ENCODE measurements at places on chromosomes 7 and 10. TPM values are rescaled to one million over a fixed set of nuclear protein-coding genes. Genes with fewer than 3 reads are reported as not detected.

Gene ZNF735
- not detected for total RNA-seq

Gene GJD4
- not detected for total RNA-seq

Gene CNPY1
- not detected for total RNA-seq

Gene CD36
- 10.0 TPM for total RNA-seq

Gene CDNF
- 2.1 TPM for total RNA-seq

Gene CPVL
- total RNA-seq: 133 TPM

Gene MMRN2
- total RNA-seq: 65.9 TPM

Gene COL28A1
- 5.8 TPM for total RNA-seq

Gene PRSS1
- not detected for total RNA-seq

Gene FOXI2
- total RNA-seq: 1.1 TPM

Gene ZNF37A
- total RNA-seq: 18.8 TPM

Gene PROSER2
- 48.2 TPM for total RNA-seq

DNA sequence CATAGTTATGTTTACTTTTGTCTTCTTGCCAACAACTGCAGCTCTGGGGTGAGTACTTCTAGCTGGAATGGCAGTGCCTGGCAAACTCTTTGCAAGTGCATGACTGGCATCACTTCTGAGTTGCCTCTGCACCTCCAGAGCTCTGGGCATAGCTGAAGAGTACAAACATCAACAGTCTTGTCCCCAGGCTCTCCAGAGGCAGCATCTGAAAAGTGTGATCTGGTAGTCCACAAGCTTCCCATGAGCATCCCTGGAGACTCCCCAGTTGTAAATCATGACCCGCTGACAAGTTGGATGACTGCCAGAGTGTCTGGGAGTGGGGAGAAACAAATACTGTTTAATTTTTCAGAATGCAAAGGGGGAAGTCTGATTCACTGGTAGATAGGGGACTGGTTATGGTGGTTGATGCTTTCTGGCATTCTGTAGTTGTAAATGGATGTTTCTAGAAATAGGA lies 138.9 kb upstream of the CDK13 start:
- H3K4me1 ChIP-seq: no peaks in the 10 kb centered on the region
- H3K4me3 ChIP-seq: no peak overlapping the region
- no peaks in the 10 kb centered on the region for H3K36me3 ChIP-seq
- peak; percentile 84 for DNase-seq

GRCh38 chr7:3200504-3200903 lies 100.5 kb upstream of the SDK1 start:
- no peak overlapping the region for H3K27ac ChIP-seq
- DNase-seq: peak; percentile 24
- no peaks in the 10 kb centered on the region for H3K36me3 ChIP-seq
- H3K27me3 ChIP-seq: no peaks in the 10 kb centered on the region

DNA sequence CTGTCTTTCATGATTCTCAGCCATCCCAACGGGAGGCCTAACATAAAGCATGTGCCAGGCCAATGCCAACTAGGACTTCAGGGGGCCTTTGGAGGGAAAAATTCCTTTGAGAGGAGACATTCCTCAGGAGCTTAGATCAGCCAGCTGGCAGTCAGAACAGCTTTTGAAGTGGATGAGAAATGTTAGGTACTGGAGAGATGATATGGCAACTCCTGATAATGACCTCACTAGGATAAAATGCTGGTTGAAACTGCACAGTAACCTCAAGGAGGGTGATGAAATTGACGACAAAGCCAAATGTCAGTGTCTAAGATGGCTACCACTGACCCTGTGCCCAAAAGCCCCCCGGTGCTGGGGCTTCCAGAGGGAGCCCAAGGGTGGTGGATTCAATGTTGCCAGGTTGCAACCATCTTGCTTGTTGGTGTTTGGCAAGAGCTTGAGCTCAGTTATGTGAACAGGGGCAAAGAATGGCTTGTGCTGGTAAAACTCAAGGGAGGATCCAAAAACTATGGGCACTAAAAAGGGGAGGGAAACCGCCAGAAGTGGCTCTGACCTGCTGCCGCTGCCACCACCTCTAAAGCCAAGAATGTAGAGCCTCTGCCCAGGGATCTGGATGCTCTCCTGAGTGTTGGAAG lies 121.2 kb downstream of the UBE2H start:
- no peak overlapping the region for H3K27ac ChIP-seq
- peaks cover 5% of the 10 kb centered on the region for H3K4me1 ChIP-seq
- peaks cover 2% of the 10 kb centered on the region for H3K36me3 ChIP-seq
- H3K4me3 ChIP-seq: no peak overlapping the region

GRCh38 chr10:11081408-11081807 lies 63.7 kb downstream of the CELF2 start:
- H3K36me3 ChIP-seq: no peaks in the 10 kb centered on the region
- no peak for DNase-seq
- H3K4me3 ChIP-seq: no peak overlapping the region
- no peaks in the 10 kb centered on the region for H3K27me3 ChIP-seq
- H3K27ac ChIP-seq: no peak overlapping the region

- no peak for DNase-seq
- no peak overlapping the region for H3K27ac ChIP-seq
- H3K36me3 ChIP-seq: peaks cover 2% of the 10 kb centered on the region
- H3K4me3 ChIP-seq: no peak overlapping the region
These were observed 66.2 kb downstream of the DNAJB6 start for GRCh38 chr7:157402911-157403534.

DNA sequence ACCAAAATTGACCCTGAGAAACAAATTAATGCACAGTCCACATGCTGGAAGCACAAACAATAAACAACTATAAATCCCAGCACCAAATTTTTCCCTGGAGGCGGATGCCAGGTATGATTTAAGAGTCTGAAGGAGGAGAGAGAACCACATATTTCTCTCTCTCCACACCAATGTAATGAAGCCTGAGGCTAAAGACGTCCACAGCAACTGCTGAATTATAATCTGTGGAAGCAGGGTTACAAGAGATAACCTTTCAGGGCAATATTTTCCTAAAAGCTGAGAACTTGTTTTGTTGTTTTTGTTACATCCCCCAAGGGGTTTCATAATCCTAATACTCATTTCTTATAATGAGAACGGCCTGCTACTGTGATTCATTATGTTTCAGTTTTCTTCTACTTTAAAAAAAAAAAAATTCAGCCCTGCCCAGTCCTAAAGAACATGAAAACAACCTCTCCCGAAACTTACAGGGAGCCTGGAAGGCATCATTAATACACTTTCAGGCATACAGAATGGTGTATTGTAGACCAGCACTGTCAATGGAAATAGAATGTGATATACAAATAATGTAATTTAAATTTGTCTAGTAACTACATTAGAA lies 48.5 kb upstream of the ABLIM1 start:
- no peak overlapping the region for H3K27ac ChIP-seq
- no peak overlapping the region for H3K4me3 ChIP-seq
- H3K4me1 ChIP-seq: no peaks in the 10 kb centered on the region

DNA sequence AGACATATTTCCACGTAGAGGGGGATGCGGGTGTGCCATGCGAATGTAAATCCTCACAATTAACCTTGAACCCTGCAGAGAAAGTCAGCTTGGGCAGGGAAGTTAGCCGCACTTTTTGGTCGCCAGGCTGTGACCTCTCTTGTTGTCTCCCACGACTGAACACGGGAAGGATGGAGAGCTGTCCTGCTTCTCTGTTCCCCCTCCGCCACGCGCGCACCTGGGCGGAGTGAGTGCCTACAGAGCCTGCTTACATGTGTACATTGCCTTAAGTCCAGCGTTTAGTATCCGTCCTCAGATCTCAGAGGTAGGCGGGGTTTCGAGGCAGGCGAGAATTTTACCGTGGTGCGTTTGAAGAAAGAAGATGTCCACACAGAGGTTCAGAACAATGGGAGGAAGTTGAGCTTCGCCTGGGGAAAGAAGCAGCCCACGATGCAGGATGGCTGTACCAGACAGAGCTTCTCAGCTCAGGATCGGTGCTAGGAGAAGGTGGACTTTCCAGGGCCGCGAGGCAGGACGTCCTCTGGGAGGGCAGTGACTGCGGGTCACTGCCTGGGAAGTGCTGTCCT lies 482 bp upstream of the ERCC6 start:
- H3K4me3 ChIP-seq: peak overlapping the region; percentile 78
- peak overlapping the region; percentile 88 for H3K27ac ChIP-seq
- H3K27me3 ChIP-seq: no peaks in the 10 kb centered on the region
- peaks cover 3% of the 10 kb centered on the region for H3K36me3 ChIP-seq

DNA sequence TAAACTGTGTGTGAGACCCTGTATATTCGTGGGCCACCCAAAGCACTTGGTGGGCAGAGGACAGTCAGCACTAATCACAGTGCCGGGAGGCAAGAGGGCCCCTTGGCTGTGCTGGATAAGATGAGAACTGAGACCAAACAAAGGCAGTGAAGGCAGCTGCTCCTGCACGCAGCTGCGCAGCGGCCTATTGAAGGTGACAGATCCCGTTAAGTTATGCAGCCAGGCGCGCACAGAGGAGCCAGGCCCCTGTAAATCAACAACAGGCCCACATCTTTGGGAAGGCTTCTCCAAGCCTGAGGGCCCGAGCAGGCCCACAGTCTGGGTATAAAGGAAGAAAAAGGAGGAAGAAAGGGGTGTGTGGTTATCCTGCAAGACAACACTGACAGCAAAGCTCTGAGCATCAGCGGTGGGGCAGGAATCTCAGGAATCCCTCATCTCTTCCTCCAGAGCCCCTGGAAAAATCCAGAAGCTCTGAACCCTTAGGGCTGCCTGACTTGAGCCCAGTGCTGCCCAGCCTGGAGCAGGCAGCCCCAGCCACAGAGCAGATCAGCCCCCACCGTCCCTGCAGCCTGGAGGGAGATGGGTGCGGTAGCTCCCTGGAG lies 154.2 kb downstream of the ARHGAP12 start:
- peak; percentile 66 for DNase-seq
- no peak overlapping the region for H3K4me3 ChIP-seq
- H3K4me1 ChIP-seq: no peaks in the 10 kb centered on the region
- no peak overlapping the region for H3K27ac ChIP-seq

- H3K4me1 ChIP-seq: no peaks in the 10 kb centered on the region
- H3K27me3 ChIP-seq: no peaks in the 10 kb centered on the region
- no peak overlapping the region for H3K4me3 ChIP-seq
- no peak overlapping the region for H3K27ac ChIP-seq
- DNase-seq: no peak
These were observed 169.5 kb upstream of the PFKP start for GRCh38 chr10:2897619-2898508.

DNA sequence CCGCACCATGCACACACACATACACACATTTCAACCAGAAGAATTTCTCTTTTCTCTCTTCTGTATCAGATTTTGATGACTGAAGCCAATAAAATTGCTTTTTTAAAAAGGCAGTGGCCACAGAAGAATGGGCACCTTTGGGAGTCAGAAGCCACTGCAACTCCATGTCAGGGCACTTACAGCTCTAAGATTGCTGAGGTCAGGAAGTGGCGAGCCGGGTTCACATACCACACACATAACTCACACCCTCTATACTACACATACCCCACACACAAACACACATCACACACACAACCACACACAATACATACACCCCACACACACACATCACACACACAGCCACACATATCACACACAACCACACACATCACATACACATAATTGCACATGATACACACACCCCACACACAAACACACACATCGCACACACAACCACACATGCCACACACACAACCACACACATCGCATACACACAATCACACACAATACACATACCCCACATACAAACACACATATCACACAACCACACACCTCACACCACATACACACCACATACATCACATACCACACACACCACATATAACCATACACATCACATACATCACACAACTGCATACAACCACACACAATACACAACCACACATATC lies 31.2 kb downstream of the GPRIN2 start:
- H3K4me3 ChIP-seq: no peak overlapping the region
- no peaks in the 10 kb centered on the region for H3K27me3 ChIP-seq
- no peak for DNase-seq
- no peaks in the 10 kb centered on the region for H3K4me1 ChIP-seq

DNA sequence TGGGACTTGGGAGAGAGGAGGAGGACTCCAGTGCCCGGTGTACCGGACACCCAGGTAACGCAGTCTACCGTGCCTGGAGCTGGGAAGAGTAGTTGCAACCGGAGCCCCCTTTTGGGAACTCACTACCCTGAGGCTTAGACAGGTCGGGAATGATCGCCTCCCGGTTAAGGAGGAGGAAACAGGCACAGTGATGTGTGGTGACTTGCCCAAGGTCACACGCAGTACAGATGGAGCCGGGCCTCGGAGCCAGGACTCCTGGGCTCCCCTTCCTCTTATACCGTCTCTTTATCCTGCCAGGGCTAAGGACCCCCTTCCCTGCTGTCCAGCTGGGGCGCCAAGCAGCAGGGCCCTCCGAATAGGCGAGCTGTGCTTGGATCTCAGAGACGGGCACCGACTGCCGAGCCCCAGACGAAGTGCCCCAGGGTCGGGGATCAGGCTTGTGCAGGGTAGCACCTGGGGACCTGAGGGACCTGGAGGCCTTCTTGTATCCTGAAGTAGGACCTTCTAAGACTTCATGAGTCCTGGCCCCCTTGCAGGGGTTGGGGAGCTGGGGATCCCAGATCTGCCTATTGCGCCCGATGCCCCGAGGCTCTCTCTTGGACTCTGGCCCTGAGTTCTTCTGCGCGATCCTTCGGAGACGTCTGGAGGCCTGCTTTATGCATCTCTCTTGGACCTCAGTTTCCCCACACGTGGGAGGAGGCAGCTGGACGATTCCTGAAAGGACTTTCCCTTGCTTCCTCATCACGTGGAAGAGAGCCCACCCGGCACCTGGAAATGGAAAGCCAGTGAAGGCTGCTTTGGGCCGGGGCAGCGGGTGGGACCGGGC lies 767 bp upstream of the CYP26A1 start:
- no peak overlapping the region for H3K27ac ChIP-seq
- no peaks in the 10 kb centered on the region for H3K36me3 ChIP-seq
- peak overlapping the region; percentile 73 for H3K4me3 ChIP-seq
- DNase-seq: no peak
- H3K4me1 ChIP-seq: peaks cover 26% of the 10 kb centered on the region

All from kidney (tissue), 22 donors.